ENCODE measurements at places on chromosomes 5 and 9.
A peak's percentile ranks its signal among the peaks of the same experiment; 100 is the strongest.

DNA sequence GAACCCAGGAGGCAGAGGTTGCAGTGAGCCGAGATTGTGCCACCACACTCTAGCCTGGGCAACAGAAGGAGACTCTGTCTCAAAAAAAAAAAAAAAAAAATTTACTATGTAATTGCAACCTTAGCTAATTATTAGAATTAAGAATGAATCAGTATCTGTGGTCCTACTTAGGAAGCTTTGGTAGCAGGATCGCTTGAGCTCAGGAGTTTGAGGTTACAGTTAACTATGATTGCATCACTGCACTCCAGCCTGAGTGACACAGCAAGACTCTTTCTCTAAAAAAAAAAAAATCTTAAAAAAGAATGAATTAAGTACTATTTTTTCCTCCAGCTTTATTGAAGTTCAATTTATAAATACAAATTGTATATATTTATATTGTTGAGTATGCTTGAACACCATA is 16.7 kb downstream of the NDUFAF2 start:
- DNase-seq, result no peak

DNA sequence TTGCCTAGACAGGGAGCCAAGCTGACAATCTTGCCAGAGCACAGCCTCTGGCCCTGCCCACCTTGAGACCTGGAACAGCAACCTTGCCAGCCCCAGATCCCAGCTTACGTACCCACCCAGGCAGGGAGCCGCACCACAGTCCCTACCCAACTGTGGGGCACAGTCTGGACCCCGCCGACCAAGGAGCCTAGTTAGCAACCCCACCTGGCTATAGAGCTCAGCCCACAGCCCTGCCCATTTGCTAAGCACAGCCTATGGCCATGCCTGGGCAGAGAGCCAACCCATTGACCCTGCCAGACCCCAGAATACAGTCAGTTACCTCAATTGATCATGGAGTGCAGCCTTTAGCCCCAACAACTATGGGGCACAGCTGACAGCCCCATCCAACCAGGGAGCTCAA is 97.9 kb upstream of the SH3GL2 start:
- peak; percentile 32 for DNase-seq

DNA sequence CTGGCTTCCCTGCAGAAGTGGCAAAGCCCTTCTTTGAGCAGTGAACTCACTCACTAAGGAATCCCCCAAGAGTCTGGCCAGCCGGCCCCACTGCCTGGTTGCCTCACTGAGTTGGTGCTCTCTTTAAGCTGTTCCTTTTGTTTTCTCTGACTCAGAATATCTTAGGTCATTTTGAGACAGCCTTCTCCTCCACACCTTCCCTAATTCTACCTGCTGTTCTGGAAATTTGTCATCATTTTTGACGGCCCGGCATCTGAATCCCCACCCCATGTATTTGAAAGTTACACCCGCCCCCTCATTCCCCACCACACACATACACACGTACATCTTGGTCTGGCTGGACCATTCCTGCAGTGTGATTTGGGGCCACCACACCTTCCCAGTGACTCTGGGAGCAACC is 41.8 kb downstream of the FGF1 start:
- no peak for DNase-seq

DNA sequence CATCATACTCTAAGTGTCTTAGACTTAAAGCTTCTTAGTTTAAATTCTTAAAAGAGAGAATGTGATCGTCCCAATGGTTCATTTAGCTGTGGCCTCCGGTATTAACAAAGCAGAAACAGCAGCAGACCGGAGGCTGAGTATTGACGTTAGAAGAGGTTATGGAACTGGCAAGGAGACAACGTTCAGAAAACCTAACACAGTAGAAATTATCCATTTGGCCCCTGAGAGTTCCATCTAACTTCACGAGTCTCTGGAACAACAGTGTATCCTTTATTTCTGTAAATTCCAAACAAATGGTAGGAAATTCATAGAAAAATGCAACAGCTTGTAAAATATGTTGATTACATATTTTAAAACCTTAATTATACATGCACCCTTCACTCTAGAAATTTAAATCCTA is 107.3 kb upstream of the PTGER4 start:
- DNase-seq, result no peak

DNA sequence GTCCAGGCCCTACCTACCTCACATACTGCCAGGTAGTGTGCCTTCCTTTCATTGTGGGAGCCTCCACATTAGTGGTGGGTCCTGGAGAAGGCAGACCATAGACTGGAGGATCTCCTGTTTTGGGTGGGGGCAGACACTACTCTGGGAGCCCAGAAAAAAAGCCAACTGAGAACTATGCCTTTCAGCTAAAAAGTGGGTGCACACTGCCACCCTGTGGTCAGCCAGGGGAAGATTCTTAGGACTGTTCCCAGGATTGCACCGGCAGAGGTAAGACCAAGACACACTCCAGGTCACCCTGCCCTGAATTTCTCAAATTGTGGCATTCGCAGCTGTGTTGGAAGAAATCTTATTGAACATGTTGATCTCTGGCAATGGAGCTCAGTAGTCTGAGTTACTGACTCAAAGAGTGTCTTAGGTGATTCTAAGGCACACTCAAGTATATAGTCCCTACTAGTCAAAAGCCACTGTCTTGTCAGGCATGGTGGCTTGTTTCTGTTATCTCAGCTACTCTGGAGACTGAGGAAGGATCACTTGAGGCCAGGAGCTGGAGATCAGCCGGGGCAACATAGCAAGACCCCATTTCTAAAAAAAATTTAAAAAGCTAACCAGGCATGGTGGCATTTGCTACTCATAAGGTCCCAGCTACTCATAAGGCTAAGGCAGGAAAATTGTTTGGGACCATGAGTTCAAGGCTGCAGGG is 3.6 kb downstream of the SIGMAR1 start:
- DNase-seq, result no peak

GRCh38 chr9:123420592-123421111 is 64.7 kb downstream of the CRB2 start:
- no peak for DNase-seq

DNA sequence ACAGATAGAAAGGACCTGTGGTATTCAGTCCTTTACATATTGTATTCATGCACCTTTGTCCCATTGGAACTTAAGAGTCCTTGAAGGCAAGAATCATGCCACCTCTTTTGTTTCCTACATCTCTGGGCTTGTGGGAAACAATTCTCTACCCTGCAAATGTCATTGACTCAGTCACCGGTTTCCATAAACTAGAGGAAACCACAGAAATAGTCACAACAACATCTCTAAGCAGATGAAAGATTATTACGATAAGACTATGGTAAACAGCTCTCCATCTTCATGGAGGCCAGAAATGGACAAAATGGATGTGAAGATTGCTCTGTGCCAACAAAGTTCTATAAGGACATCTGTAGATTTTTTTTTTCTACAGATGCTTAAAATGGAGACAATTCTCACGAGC is 165.5 kb downstream of the PIK3R1 start:
- no peak for DNase-seq

GRCh38 chr9:119968836-119969707 is 599.8 kb upstream of the BRINP1 start:
- peak; percentile 78 for DNase-seq
